Suprapubic skin (tissue), 4 donors: ENCODE measurements at places on chromosomes 6 and 20. TPM values are rescaled to one million over a fixed set of nuclear protein-coding genes. Genes with fewer than 3 reads are reported as not detected.

The ADA gene
- total RNA-seq: 7.7 TPM

The EFCAB8 gene
- total RNA-seq: not detected

The SSTR4 gene
- total RNA-seq: not detected

The XKR7 gene
- total RNA-seq: not detected

The ISM1 gene
- total RNA-seq: 21.8 TPM

The HS3ST5 gene
- total RNA-seq: not detected
